ENCODE measurements at places on chromosomes 11 and 22. TPM values are rescaled to one million over a fixed set of nuclear protein-coding genes. Genes with fewer than 3 reads are reported as not detected.

The SCGB2A2 gene
- not detected for total RNA-seq

The TRIM49 gene
- not detected for total RNA-seq

The FXYD6 gene
- 61.2 TPM for total RNA-seq

The RBMXL2 gene
- not detected for total RNA-seq

The THRSP gene
- total RNA-seq: not detected

The CHADL gene
- 3.6 TPM for total RNA-seq

The FAM111B gene
- total RNA-seq: 1.1 TPM

The OR10D3 gene
- total RNA-seq: not detected

The RAB39A gene
- total RNA-seq: 3.1 TPM

The PIK3IP1 gene
- 54.9 TPM for total RNA-seq

The NPAS4 gene
- total RNA-seq: not detected

The ZNF214 gene
- 3.3 TPM for total RNA-seq

The RASSF10 gene
- total RNA-seq: 4.3 TPM

The LAYN gene
- total RNA-seq: 15.0 TPM

The BTBD18 gene
- not detected for total RNA-seq

DNA sequence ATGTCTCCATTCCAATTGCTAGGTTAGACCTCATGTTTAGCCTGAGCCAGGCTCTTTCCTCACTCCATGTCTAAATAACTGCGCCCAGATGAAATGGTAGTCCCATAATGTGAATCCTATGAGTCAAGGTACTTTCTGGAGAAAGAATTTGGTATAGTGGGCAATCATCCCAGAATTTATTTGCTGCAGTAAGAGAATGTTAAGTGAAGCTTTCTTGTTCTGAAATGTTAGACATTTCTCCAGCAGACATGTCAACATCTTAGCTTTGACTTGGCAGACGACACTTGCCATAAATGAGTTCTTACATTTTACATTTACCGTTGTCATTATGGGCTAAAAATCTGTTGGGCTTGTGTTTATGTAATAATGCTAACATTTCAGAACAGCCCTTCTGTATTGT is 165.2 kb downstream of the PGR start:
- DNase-seq: no peak

DNA sequence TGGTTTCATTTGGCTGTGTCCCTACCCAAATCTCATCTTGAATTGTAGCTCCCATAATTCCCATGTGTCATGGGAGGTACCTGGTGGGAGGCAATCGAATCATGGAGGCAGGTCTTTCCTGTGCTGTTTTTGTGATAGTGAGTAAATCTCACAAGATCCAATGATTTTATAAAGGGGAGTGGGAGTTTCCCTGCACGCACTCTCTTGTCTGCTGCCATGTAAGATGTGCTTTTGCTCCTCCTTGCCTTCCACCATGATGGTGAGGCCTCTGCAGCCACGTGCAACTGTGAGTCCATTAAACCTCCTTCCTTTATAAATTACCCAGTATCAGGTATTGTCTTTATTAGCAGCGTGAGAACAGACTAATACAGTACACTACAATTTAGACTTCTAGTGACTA is 67.5 kb upstream of the LINC01488 start:
- DNase-seq: no peak

GRCh38 chr11:43567396-43567975 is 113.1 kb upstream of the HSD17B12 start:
- DNase-seq: no peak

- DNase-seq: no peak
These were observed 109.8 kb downstream of the ZBTB16 start for GRCh38 chr11:114169321-114169749.

- no peak for DNase-seq
These were observed 144.1 kb downstream of the ARHGAP42 start for GRCh38 chr11:100830978-100831732.

- no peak for DNase-seq
These were observed 60.5 kb downstream of the CYB5R2 start for GRCh38 chr11:7612661-7613393.

GRCh38 chr11:99592266-99592665 is 571.5 kb downstream of the CNTN5 start:
- no peak for DNase-seq

DNA sequence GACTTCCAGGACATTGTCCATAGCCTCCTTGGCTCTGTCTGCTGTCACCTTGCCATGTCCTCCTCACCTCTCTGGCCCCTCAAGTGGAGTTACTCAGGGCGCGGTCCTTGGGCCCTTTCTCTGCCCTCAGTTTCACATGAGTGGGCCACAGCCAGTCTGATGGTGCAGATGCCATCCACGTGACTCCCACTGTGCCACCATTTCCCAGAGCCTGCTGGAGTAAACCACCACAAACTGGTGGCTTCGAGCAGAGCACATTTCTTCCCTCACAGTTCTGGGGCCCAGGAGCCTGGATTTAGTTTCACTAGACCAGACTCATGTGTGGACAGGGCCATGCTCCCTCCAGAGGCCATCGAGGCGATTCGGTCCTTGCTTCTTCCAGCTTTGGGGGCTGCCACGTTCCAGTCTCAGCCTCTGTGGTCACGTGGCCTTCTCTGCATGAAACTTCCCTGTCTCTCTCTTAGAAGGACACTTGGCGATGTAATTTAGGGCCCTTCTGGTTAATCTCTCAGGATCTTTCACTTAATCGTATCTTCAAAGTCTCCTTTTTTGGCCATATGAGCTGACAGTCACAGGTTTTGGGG is 14.6 kb downstream of the SMARCB1 start:
- DNase-seq: peak; percentile 19

- no peak for DNase-seq
These were observed 39.8 kb upstream of the TEF start for GRCh38 chr22:41341990-41342389.

GRCh38 chr22:39090426-39091064 is 6.5 kb upstream of the APOBEC3H start:
- peak; percentile 60 for DNase-seq

DNA sequence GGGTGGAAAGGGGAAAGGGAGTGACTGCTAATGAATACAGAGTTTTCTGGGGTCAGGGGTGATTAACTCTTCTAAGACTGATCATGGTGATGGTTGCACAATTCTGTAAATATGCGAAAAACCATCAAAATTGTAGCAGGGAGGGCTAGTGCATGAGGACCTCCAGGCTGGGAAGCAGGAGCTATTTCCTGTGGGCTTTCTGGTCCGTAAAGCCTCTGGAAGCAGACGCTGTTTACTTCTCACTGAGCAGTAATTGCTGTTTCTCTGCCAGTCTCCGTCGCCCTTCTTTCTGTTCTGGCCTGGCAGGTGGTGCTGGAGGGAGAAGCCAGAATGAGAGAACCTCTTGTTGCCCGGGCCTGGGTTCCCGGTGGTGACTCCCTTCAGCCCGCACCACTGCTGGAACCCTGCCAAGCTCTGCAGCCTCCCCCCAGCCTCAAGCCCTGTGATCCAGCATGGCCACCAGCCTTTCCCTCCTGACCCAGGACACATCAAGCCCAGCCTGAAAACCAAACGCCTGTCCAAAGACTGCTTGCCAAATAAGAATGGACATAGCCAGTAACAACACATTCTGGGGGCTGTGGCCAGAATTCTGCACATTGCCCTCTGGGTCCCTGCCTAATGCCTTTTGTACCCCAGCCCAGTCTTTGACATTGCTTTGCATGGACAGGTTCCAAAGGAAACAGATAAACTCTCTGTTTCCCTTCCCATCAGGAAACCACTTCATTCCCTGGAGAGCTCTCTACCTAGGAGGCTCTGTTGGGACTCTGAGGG is 201.0 kb upstream of the NAV2 start:
- DNase-seq: peak; percentile 55

GRCh38 chr11:1810761-1811160 is 24.0 kb upstream of the SYT8 start:
- DNase-seq: no peak

- no peak for DNase-seq
These were observed 3.4 kb upstream of the ZC3H12C start for GRCh38 chr11:110089617-110090282.

- peak; percentile 89 for DNase-seq
These were observed at the start of gene PRR5 for GRCh38 chr22:44701824-44702478. TSS of gene PRR5 (plus strand) at chr22:44702204. CDS start at chr22:44702475, 271 bp downstream.

- DNase-seq: no peak
These were observed 18.9 kb upstream of the YPEL1 start for GRCh38 chr22:21754523-21754922.

DNA sequence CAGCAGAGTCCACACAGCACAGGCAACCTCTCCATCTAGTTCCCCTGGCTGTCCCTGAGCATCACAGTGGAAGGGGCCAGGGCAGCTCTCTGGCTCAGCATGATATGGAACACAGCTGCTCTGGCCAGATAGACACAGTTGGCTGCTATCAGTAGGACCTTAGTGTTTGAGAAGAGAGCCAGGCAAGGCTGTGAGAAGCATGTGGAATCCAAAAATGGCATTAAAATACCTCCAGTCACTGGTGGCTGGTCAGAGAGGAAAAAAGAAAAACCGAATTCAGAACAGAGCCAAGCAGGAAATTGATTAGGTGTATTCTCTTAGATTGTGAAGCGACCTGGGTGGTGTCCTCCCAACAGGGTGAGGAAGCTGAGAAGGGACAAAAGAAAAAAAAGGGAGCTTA is 27.9 kb downstream of the SERPINH1 start:
- DNase-seq: no peak

DNA sequence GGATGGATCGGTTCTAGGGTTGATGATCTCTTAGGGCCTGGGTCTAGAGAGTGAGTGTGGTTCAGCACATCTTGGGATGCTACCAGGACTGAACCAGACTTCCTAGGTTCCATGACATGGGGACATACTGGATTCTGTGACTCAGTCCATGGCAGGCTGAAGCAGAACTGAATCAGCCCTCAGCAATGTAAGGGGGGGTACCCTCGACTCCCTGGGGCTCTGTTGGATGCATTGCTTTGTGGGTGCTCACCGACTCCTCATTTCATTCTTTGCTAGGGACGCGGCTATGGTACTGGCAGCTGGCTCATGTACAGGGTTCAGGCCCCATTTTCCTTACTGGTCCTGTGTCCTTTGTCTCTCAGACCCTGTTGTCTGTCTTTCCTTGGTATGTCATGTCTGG is 733 bp upstream of the GRAMD1B start:
- no peak for DNase-seq

DNA sequence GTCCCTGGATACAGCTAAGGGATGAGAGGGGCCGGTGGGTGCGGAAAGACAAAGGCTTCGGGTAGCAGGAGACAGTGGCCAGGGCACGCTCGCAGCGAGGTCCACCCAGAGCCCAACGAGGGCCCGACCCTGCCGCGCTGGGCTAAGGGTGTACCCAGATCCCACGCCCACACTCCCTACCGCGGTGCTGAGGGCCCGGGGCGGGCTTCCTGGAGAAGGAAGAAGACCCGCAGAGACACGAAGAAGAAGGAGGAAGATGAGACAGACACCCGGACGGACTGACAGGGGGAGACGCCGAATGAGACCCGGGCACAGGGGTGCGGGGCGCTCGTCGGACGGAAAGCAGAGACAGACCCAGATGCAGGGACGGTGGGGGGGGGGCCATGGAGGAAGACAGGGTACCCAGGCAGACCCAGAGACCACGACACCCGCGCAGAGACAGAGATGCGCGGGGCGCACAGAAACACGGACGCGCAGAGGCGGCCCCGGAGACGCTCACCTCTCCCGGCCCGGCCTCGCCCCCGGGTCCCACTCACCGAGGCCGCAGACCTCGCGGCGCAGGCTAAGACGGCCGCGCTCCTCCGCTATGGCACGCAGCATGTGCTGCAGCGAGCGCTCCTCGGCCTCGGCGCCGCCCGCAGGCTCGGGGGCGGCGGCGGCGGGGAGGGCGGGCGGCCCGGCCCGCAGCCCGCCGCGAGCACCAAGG is 437 bp downstream of the KIAA0930 start:
- peak; percentile 75 for DNase-seq

Data from lower lobe of right lung (tissue), 2 donors.